ENCODE measurements at places on chromosomes 13 and 19. TPM values are rescaled to one million over a fixed set of nuclear protein-coding genes. Genes with fewer than 3 reads are reported as not detected.

SELENOV gene
- 0.17 TPM for total RNA-seq

FAM216B gene
- total RNA-seq: not detected

SLC7A10 gene
- not detected for total RNA-seq

LIM2 gene
- not detected for total RNA-seq

LRRC25 gene
- total RNA-seq: 0.06 TPM

CERS1 gene
- total RNA-seq: 0.87 TPM

C3 gene
- total RNA-seq: 16.1 TPM

COL4A2 gene
- total RNA-seq: 513 TPM

ZNF329 gene
- 7.1 TPM for total RNA-seq

KLK14 gene
- not detected for total RNA-seq
